Fibroblast of skin of left biceps (primary cell): ENCODE measurements at places on chromosomes 1 and 21.

- no peak for DNase-seq
These were observed 248.2 kb upstream of the SGIP1 start for GRCh38 chr1:66285618-66286270.

GRCh38 chr1:29827801-29828525 lies 591.6 kb downstream of the PTPRU start:
- DNase-seq, result no peak

GRCh38 chr1:223298701-223299100 lies 65.3 kb downstream of the SUSD4 start:
- DNase-seq, result no peak

DNA sequence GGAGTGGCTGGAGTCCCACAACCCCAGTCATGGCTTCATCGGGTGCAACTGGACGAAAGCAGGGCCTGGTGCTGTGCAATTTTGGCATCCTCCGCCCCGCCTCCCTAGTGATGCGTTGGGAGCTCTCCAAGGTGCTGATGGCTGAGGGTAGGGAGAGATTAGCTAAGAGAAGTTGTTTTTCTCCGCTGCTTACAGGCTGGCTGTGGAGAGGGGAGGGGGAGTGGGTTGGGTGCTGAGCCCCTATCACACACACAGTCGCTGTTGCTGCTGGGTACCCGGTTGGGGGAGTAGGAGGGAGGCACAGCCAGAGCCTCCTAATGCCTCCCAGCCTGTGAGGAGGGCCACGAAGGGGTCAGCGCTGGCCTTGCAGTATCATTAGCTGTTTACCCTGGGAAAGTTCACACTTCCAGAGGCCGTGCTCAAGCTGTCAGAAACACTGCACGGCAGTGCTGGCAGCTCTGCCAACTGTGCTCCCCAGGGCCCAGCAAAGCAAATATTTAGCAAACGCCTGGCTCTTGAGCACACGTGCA lies 110.0 kb downstream of the GRIK3 start:
- no peak for DNase-seq

GRCh38 chr1:178220094-178220493 lies 126.2 kb downstream of the RASAL2 start:
- DNase-seq, result no peak

DNA sequence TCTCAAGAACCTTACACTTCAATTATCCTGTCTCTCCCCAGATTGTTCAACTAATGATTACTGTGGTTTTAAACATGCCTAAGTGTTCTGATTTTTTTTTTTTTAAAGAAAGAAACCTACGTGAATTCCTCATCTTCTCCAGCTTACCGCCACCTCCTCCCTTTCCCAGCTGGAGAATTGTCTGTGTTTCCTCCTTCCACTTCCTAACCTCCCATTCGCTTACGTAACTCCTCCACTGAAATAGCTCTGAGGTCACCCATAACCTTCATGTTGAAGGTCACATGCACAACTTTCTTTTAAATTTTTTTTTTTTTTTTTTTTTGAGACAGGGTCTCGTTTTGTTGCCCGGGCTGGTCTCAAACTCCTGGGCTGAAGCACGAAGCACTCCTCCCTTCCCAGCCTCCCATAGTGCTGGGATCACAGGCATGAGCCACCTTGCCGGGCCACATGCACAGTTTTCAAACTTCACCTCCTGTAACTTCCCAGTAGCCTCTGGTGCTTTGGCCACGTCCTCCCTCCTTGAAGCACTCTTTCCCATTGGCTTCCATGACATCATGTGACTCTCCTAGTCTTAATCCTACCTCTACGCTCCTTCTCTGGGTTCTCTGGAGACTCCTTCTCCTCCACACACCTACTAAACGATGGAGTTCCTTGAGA lies 9.8 kb upstream of the CAPZB start:
- no peak for DNase-seq

DNA sequence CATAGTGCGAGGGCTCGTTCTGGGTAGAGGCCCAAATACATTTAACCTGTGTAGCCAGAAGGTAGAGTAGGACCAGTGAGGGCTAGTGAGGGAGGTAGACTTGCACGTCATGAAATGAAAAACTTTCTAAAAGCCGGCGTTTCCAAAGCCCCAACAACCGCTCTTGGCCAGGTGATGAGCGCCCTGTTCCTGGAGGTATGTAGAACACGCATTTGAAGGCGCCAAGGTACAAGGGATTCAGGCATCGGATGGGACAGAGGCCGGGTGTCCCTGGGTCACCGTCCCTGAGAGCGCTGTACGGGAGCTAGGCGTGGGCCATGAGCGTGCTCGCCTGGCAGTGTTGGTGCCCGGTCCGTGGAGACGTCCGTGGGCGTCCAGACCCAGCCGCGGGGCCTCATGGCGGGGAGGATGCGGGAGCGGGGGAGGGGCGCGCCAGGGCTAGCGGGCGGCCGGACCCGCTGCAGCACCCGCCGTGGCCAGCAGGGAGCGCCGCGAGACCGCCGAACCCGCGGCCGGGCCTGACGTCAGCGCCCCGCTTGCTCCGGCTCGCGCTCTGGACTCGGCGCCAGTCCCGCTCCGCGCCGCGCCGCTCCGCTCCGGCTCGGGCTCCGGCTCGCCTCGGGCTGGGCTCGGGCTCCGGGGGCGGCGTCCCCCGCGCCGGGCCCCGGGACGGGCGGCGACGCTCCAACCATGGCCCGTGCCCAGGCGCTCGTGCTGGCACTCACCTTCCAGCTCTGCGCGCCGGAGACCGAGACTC lies at the start of gene PTPRU:
Gene PTPRU (plus strand): TSS at position 568 of the 757 bp plus-strand sequence. CDS start 123 bp downstream, at position 691.
- no peak for DNase-seq

DNA sequence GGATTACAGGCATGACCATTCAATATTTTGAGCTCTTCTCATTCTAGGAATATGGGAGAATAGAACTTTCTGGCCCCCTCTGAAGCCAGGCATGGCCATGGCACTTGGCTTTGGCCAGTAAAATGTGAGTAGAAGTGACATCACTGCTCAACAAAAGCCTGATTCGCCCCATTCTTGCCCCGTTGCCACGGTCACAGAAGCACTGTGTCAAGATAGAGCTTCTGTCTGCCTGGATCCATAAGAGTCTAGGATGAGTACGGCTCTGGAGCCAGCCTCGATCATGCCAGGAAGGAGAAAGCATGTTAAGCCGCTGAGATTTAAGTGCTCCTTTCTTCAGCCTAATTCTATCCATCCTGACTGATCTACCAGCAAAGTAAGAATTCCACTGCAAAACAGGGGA lies 113.1 kb downstream of the TIAM1 start:
- DNase-seq, result no peak

DNA sequence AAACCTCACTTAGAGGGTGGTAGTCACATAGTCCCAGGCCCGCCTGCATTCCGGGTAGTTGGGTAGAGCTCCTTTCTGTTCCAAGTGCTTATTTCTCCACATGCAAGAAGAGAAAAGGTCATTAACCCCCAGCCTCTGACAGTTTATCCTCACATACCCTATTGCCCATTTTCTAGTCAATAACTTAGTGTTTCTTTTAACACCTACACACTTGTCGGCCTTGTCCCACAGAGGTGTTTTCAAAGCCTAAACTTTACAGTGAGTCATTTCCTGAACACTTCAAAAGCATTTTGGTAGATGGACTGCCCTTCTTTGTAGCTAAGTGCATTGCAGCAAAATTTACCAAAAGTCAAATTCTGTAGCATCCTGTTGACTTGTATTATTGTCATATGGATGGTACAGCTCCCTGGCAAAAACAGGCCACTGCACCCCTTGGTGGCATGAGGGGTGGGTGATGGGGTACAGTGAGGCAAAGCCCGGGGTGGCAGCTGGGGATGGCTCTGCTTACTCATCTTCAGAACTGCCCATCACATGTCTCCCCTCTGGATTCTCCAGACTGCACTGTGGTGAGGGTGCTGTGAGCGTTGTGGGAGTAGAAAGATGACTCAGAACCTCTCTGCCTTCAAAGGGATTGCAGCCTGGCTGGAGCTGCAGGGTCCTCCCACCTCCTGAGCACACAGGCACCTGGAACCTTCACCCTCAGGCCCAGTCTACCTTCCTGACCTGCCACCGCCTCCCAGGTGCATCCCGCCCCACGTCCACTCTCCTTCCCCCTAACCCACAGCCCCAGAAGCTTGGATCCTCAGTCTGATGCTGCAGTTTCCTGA lies 45.8 kb upstream of the DMRTB1 start:
- peak; percentile 10 for DNase-seq

- DNase-seq, result no peak
These were observed 27.9 kb downstream of the SSBP3 start for GRCh38 chr1:54378157-54378873.

DNA sequence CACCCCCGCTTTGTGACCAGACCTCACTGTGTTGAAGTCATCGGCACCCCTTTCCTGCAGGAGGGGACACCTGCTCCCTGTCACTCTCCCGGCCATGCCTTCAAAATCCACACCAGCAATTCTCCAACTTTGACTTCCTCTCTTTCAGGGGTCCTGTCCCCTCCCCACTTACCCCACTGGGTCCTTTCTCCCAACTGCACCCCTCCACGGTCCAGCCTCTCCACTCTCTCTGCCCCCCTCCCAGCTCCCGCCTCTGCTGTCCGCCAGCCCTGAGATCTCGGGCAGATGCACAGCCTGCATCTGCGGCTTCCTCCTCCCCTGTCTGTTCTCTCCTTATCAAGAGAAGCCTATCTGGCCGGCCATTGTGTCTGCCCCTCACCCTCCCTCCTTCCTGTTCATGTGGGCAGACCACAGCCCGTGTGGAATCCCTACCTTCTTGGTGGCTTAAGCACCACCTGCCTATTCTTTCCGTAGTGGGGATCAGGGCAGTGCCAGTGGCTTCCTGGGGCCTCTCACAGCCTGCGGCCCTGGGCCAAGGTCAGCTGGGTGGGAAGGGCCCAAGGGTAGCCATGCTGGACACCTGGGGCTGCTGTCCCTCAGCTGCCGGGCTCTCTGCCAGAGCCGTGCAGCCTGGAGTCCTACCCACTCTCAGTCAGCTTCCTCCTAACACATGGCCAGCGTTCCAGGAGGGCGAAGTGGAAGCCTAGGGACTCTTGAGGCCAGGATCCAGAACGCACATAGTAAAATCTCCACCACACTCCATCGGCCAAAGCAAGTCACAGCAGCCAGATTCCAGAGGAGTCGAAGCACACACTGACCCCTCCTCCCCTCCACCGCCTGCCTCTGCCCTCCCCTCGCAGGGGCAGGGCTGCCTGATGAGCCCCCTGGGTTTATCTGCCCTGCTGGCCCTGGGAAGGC lies 5.1 kb upstream of the HES4 start:
- no peak for DNase-seq
